ENCODE measurements at places on chromosomes 16 and 17. TPM values are rescaled to one million over a fixed set of nuclear protein-coding genes. Genes with fewer than 3 reads are reported as not detected.

Gene NLRC3
- total RNA-seq = 3.4 TPM

Gene OR1A1
- not detected for total RNA-seq

Gene CNTD1
- total RNA-seq = not detected

Gene NOTUM
- total RNA-seq = not detected

Gene PGAP3
- 7.0 TPM for total RNA-seq

Gene OSGIN1
- total RNA-seq = 8.6 TPM

Gene UTP18
- 29.3 TPM for total RNA-seq

Gene HOXB7
- total RNA-seq = 29.8 TPM

Gene HOXB4
- 13.1 TPM for total RNA-seq

Gene TP53TG3B
- total RNA-seq = not detected

Gene MRPL12
- total RNA-seq = 91.9 TPM

Gene PARD6A
- 1.3 TPM for total RNA-seq

Gene STH
- not detected for total RNA-seq

Gene CD300A
- not detected for total RNA-seq

Gene HBM
- total RNA-seq = not detected

Gene CD300LB
- total RNA-seq = not detected

Gene TAC4
- not detected for total RNA-seq

Gene CDH11
- total RNA-seq = 14.9 TPM

Gene MGAT5B
- 2.1 TPM for total RNA-seq

Gene CD300LF
- total RNA-seq = not detected

All from endothelial cell of umbilical vein (primary cell).